Hematopoietic multipotent progenitor cell treated with erythropoietin and hydrocortisone succinate and interleukin-3 and kit ligand, for 4 days (in vitro differentiated cells): ENCODE measurements at places on chromosomes 12 and 14.

- DNase-seq = peak; percentile 89
Measured at GRCh38 chr12:131242741-131243496, 289.2 kb downstream of the ADGRD1 start.

DNA sequence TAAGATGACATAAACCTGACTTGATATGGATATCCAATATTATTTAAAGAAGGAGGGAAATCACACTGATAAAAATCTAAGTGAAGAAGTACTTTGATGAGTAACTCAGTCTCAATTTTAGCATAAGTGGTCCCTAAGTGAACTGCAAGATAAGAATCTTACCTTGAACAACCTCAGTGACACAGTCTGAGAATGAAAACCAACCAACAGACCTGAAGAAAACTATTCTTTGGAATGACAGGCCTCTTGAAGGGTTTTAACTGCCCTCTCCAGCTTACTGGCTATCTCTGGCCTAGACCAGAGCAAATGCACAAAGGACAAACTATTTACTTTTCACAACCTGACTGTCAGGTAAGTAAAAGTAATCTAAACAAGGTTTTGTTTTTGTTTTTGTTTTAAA lies 44.7 kb downstream of the CPM start:
- no peak for DNase-seq

GRCh38 chr12:128916425-128916824 lies 63.1 kb downstream of the GLT1D1 start:
- no peak for DNase-seq

DNA sequence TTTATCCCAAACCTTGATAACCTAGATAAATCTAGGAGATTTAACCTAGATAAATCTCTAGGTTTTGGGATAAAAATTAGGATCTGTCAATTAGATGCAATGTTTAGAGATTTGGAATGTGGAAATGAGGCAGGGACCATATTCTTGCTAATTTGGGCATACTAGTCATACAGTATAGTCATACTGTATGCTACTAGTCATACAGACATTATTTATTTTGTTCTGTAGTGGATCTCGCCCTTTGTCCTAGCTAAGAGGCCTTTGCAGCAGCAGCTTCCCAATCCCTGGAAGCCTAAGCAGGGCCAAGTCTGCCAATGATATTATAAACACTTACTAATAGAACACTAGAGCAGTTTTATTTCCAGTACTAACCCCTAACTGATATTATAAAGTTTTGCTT lies 136.4 kb downstream of the CEP128 start:
- DNase-seq = no peak

DNA sequence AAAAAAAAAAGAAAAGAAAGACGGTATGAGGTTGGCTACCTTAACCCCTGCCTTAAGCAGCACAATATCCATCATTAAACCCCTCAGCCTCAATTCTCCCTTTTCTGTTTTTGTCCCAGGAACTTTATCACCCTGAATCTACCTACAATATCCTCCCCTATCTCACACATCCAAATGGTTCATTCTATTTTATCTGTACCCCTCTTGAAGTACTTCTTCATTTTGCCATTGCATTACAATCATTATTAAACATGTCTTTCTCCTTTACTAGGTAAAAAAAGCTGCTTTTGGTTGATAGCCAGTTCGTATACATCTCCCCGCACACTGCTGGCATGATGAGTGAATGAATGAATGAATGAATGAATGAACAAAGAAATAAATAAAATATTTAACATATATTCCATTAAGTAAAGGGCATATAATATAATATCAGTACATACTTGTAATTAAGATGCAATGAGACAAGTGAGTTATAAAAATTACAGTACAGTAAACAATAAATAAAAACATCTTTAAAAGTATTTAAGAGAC lies 364 bp upstream of the GPR65 start:
- no peak for DNase-seq

- peak; percentile 61 for DNase-seq
Measured at GRCh38 chr12:47636908-47637780, 68.7 kb downstream of the RPAP3 start.

DNA sequence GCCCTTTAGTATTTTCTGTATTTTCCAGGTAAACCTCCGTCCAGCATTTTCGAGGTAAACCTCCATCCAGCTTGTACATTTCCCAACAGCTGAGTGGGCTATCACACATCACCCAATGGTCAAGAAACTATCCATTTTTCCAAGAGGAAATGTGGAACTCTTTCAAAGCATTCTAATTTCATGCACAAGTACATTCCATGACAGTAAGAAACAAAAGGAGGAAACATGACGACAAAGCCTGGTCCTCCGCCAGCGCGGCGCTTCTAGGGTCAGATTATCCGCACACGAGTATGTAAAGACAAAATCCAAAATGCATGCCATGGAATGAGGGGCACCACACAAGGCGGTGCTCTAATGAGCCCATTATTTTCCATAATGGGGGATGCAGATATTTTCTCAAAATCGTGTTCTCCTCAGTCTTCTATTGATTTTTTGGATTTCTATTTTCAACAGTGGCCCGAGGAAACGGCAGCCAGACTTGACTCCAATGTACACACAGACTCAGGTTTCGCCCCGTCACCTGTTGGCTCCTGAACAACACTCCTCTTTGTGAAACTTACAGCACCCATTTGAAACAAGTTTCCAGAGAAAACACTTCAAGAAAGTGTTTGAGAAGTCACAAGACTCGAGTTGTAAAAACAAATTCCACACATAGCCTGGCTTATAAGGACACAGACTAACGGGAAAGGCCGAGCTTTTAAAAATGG lies 107.4 kb downstream of the PRICKLE1 start:
- DNase-seq = no peak

DNA sequence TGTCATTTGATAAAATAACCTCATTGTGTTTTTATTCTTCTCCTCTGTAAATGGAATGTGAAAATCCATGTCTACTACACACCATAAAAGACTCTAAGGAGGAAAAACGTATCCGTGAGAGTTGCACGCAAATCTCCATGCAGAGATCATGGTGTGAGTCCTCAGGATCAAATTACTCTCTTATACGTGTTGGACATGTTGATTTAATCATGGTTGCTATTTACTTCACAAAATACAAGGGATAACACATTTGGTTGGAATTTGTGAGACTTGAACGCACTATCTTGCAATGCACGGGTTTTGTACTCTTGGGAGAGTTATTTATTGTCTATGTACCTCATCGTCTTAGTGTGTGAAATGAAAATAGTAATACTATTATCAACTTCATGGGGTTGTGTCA lies 128.0 kb upstream of the RASSF8 start:
- no peak for DNase-seq

DNA sequence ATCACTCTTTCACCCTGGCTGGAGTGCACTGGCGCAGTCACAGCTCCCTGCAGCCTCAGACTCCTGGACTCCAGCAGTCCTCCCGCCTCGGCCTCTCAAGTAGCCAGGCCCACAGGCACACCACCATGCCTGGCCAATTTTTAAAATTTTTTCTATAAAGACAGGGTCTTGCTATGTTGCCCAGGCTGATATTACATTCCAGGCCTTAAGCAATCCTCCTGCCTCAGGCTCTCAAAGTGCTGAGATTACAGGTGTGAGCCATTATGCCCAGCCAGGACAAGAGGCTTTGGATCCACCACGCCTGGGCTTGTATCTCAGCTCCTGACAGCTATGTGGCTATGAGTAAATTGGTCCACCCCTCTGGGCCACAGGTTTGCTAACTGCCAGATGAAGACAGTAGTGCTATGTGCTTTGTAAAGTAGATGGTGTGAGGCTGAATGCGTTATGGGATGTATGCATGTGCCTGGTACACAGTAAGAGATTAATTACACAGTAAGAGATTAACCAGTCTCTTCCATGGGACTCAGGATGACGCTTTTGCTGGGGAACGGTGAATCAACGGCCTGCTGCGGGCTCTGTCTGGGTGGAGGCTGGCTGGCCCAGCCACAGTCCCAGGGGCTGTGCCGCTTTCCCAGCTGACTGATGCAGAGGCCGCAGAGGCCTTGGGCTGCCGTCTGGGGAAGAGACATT lies 53.3 kb upstream of the NCOR2 start:
- DNase-seq = no peak

DNA sequence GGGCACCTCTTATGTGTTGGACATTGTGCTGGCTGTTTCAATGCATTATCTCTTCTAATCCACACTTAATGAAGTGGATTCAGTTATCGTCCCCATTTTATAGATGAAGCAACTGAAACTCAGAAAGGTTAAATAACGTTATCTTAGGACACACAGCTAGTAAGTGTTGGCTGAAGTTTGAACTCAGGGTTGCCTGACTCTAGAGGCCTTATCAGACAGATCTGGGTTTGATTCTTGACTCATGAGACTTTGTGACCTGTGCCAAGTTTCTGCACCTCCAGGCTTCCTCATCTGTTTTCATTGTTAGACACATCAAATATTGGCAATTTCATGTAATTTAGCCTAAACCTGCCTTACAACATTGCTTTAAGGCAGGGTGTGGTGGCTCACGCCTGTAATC lies 18.2 kb upstream of the IRF2BPL start:
- DNase-seq = peak; percentile 80

DNA sequence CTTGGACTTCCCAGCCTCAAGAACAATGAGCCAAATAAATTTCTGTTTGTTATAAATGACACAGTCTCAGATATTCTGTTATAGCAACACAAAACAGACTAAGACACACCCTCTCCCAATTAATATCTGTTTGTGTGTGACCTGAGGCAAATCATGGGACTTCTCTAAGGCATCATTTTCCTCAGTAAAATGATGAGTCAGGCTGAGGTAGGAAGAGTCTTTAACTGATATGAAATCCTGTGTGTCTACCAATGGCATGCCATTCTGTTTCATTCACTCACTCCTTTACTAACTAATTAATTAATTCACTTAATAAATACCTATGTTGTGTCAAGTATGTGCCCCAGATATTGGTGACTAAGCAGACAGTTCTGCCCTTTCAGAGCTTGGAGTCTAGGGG lies 258.4 kb upstream of the CRY1 start:
- DNase-seq = no peak
